ENCODE measurements at places on chromosomes 2 and 18.
A peak's percentile ranks its signal among the peaks of the same experiment; 100 is the strongest.

DNA sequence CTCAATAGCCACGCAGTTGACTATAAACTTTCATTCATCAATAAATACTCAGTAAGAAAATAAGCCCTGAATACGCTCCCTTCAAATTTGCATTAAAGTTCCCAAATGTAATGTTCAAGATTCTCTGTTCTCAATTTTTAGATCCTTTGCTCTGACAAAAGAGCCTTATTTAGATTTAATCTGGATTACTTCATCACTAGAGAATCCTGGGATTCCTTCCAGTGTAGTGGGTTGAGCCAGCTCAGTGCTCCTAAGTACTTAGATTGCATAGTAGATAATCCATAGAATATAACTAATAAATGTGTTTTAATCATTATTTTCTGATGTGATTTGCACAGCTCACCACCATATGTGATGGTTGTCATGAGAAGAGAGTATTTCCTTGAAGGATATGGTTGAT lies 1286.2 kb downstream of the SUCLG1 start:
- no peak for DNase-seq

DNA sequence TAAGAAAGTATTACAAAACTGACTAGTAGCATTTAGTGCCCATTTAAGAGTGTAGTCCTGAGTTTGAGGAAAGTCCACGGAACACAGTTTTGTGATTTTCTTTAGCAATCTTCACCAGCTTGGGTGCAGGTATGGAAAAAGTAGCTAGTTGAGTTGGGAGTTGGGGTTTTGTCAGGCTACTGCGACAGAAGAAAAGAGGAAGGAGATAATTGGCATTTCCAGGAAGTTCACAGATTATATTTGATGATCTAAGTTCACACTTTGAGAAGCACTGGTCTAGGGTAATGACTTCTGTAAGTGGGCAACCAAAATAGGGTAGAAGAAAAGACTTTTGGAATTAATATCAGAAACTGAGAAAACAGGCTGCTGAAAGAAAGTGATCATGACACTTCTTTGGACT lies 52.1 kb downstream of the VIL1 start:
- no peak for DNase-seq

DNA sequence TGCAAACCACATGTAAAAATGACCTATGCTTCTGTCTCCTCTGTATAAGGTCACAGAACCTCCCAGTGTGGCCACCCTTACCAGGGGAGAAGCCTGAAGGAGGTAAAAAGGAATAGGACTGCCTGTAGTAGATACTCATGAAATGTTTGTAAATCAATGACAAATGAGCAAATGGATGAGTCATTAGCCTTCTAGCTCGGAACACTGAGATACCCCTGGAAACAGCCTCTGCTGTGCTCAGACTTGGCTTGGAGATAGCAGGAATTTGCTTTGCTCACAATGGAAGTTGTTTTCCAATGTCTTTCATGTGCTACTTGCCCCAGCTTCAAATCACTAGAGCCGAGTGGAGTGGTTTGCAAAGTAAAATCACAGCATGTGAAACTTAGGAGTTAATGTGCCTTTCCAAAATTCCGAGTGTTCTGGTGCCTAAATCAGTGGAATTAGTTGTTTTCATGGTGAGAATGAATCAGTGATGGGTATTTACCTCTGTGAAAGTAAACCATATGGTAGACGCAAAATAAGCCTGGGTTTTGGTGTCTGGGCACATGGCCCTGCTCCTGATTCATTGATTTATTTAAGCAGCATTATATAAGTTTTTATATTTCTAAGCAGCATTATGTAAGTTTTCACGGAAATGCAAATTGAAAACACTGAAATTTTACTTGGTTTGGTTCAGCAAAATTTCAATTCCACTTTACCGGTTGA lies 154.0 kb upstream of the MAP3K20 start:
- no peak for DNase-seq

GRCh38 chr2:64105670-64106461 lies 38.4 kb downstream of the PELI1 start:
- DNase-seq = no peak

- DNase-seq = peak; percentile 66
These were observed 532 bp upstream of the YES1 start for GRCh38 chr18:812376-813171.

GRCh38 chr2:98615481-98615880 lies 7.1 kb downstream of the UNC50 start:
- no peak for DNase-seq

GRCh38 chr18:55380589-55380988 lies 207.4 kb downstream of the TCF4 start:
- no peak for DNase-seq

DNA sequence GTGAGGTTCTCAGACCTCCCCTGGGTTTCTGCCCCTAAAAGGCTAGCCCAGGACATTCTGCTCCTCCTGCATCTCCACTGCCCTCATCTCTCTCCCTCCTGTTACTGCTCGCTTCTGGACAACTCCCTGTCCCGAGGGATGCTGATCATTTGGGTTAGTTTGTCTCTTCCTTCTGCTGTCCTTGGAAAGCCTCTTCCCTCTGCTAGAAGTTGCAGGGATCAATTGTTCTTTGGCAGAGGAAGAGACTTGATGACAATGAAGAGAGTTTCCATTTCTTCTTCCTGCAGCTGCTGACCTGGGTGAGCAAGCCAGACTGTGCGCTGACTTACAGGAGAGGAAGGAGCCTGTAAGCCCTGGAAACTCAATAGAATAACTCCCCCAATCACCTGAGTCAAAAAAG lies 68.9 kb downstream of the RDH14 start:
- no peak for DNase-seq

All from stimulated activated CD8-positive, alpha-beta memory T cell treated with anti-CD3 and anti-CD28 coated beads, Interleukin-4, amount 100 ng/mL, for 1 hour (primary cell).